ENCODE measurements at places on chromosomes 12 and 14.

DNA sequence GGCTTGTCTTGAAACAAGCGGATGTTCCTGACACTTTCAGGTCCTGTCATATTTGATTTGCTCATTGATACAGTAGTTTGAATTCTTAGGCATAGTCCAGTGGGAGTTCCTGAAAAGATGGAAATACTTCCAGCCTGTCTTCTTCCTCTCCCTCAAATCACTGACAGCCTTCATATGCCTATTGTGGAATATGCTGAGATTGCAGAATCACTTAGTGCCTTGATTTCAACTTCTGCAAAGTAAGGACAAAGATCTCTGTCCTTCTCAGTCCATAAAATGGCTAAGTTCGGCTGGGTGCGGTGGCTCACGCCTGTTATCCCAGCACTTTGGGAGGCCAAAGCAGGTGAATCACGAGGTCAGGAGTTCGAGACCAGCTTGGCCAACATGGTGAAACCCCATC lies 6.7 kb upstream of the PYGL start:
- no peak for DNase-seq

GRCh38 chr14:102675396-102675795 lies 82.9 kb downstream of the RCOR1 start:
- no peak for DNase-seq

DNA sequence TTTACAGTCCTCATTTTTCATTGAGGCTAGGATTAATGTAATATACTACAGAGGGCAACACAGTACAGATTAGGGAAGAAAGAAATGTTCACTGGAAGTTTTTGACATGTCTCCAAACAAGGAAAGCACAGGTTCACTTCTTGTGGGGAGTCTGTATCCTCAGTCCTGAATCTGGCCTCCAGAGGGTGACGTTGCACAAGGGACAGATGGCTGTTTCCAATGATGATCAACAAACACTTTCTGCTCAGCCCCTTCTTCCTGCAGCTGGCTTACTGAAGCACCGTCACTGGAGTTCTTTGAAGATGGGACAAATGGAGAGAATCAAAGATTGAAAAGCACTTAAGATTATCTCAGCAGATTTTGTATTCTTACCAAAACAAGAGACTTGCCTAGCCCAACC lies 123.3 kb upstream of the OR4E1 start:
- no peak for DNase-seq

DNA sequence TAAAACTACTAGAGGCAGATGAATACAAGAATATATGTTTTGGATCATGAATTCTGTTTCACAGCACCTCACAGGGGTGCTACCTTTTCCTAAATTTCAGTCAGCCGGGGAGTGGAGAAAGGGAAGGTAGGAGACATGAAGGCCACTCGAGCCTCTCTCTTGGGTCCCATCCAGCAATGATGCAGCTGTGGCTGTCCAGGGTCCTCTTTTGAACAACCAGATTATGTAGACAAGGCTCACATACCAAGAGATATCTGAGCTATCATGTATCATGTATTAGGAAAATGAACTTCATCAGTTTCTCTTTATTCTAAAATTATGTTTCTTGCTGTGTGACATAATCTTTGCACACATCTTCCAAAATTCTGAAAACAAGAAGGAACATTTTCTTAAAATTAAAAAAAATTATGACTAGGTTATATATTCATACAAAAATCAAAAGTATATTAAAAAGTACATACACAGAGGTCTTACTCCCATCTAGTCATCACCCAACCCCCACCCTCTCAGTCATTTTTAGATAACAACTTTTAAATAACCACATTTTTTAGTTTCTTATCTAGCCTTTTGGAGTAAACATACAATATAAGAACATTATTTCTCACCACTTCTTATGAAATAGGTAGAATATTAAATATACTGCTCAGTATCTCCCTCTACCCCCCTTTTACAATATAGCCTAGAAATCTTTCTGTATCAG lies 88.7 kb downstream of the ACADS start:
- no peak for DNase-seq

- DNase-seq, result no peak
Observed at GRCh38 chr12:53182903-53183302, 2.2 kb upstream of the CSAD start.

DNA sequence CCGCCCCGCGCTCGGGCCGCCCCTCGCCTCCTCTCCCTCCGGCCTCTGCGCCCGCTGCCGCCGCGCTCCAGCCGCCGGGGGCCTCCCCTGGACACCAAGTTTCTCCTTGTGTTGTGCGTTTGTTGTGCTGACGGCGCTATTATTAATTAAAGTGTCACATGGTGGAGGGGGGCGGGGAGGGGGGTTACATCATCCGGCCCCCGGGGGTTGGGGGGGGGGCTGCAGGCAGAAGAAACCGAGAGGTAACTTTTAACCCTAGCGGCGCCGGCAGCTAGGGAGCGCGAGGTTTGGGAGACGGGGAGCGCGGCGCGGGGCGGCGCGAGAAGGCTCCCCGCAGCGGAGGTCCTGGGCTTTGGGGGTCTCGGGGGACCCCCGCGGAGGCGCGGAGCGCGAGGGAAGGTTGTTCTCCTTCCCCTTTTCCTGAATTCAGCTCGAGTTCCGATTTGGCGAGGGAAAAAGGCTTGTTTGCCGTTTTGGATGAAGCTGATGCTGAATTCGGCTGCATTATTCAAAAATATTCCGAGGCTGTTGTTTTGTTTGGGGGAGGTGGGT lies at the start of gene HRK:
HRK (minus strand) TSS at position 117 of the 552 bp plus-strand sequence. CDS start 134 bp downstream, outside the sequence.
- no peak for DNase-seq

DNA sequence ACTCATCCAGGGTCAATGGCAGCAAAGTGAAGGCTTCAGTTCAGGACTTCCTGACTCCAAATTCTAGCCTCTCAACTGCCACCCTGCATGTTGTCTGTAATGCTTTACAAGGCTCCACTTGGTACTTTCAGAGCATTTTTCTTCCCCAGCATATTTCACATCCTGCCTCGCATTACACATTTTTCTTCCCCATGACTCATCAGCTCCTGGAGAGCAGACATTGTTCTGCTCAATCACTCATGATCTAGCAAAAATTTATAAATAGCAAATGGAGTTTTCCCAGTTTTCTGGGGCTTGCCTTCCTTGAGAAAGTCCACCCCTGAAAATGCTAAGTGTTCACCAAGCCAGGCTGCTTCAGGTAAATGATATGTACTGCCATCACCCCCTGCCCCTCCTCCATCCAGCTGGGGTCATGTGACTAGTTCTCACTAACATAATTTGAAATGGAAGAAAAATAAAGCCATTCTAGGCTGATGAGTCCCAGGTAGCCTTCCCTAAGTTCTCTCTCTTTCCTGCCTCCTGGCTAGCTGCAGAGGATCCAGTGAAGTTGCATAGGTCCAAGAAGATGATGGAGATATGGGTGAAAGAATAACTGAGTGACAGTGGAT lies 69.4 kb downstream of the ARMH4 start:
- no peak for DNase-seq

- no peak for DNase-seq
Observed at GRCh38 chr12:99847936-99848335, 136.8 kb downstream of the ANKS1B start.

DNA sequence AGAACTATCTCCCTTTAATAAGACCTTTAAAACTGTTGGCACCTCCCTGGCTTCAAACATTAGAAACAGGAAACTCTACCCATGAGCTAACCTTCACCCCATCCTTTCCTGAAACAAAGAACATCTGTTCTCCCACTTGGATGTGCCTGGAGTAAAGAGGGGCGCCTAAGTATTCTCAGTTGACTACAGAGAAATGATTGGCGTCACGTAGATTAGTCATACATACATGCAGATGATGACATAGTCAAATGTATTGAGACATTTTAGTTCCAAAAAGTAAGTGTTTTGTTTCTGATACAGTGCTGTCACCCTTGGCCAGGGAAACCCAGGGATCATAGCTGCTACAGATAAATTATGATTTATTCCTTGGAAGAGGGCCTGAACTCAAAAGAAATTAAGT lies 260.0 kb upstream of the PLEKHG7 start:
- no peak for DNase-seq

DNA sequence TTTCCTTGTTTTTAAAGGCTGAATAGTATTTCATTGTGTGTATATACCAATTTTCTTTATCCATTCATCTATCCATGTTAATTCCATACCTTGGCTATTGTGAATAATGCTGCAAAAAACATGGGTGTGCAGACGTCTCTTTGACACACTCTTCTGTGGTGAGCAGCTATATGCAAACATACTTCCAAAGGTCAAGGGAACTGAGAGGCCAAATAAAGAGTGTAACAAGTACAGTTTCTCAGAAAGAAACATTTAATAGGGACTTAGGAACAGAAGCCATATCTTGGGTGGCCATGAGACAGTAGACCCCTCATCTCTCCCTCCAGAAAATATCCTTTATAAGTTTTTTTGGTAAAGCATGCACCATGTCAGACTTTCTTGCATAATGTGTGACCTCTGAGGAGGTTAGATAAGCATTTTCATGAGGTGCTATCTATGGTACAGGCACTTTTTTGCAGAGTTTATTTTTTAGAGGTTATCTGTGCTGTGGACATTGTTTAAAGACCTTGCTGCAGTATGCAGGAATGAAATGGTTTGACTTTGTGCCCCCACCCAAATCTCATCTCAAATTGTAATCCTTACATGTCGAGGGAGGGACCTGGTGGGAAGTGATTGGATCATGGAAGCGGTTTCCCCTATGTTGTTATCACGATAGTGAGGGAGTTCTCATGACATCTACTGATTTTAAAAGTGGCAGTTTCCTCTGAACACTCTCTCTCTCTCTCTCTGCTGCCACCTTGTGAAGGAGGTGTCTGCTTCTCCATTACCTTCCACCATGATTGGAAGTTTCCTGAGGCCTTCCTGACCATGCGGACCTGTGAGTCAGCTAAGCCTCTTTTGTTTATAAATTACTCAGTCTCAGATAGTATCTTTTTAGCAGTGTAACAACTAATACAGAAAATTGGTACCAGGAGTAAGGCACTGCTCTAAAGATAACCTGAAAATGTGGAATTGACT lies 1202.3 kb downstream of the GALC start:
- DNase-seq, result no peak

DNA sequence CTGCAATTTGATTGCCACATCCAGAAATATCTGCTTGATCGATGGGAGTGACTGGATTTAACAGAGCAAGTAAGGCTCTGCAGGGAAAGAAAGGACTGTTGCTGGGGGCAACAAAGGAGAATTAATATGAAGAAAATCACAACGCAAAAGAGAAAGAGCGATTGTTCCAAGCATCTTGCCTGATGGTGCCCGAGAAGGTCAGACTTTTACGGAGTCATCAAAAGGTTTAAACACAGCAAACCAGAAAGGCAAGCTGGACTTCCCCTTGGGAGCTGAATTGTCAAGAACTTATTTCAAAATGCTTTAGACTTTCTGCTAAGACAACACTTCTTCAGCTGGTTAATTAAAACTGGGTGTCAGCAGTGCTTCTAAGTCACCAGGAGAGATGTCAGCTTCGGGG lies 791.5 kb downstream of the MED13L start:
- DNase-seq, result no peak

DNA sequence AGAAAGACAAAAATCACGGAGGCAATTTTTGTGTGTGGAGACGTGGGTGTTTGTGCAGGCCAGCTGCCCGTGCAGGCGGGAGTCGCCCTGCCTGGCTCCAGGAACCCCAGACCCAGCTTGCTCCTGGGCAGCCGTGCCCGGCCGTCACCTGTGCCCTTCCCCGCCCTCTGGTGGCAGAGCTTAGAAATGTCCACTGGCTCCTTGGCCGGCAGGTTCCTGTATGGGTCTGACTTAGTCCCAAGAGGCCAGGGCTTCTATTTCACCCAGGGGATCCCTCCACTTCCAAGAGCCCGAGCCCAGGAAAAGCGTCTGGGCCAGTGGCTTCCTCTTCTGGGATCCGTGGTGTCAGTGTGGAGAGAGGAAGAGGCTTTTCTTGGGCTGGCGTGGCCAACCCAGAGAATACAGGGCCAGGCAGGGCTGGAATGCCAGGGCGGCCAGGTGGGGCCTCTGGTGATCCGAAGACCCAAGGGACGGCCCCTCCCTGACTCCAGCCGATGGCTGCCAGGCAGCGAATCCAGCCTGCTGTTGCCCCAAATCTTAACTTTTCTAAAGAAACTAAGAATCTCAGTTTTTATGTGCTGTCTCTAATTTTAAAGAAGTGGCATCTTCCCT lies 120.9 kb downstream of the TMEM132C start:
- DNase-seq, result peak; percentile 38

GRCh38 chr14:99101855-99102461 lies 170.0 kb downstream of the BCL11B start:
- no peak for DNase-seq

DNA sequence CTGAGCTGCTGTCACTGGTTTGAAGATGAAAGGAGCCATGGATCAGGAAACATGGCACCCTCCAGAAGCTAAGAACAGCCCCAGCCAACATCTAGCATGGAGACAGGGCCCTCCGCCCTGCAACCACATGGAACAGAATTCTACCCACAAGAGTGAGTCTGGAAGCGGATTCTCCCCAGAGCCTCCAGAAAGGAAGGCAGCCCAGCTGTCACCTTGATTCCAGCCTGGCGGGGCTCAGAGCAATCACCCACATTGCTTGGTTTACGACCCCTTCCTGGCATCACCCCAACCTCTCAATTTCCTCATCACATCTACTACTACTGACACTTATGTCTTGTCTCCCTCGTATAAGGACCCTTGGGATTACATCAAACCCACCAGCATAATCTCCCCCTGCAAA lies 38.5 kb downstream of the OAS2 start:
- no peak for DNase-seq

DNA sequence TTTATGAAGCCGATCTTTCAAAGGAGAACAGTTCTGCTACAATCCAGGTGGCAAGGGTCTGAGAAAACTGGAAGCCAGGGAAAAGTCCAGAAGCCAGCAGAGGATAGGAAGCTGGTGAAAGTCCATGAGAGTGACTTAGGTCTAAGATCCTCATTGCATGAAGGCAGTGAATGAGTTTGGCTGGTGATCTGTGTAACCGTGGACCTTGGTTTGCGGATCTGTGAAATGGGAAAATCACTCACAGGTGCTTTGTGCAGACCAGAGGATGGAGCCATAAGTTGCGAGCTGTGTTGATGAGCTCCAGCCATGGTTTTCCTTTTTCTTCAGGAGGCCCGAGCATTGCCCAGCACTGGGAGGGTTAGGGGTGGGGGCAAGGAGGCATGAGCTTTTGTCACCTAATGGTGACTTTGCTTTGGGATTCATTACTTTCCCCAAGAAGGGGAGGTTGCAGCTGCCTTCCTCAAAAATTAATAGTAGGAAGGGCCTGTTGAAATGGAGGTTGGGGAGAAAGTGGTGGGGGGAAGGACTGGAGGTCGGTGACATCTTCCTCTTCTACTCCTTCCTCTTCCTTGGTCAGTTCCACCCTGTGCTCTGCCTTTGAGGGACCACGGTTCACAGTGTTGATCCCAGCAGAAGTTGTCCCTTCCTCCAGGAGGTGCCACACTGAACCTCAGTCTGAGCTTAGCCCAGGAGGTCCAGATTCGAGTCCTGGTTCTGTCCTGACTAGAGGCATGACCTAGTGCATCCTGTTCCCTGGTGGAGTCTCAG lies 20.3 kb upstream of the SERPINA6 start:
- DNase-seq, result no peak

DNA sequence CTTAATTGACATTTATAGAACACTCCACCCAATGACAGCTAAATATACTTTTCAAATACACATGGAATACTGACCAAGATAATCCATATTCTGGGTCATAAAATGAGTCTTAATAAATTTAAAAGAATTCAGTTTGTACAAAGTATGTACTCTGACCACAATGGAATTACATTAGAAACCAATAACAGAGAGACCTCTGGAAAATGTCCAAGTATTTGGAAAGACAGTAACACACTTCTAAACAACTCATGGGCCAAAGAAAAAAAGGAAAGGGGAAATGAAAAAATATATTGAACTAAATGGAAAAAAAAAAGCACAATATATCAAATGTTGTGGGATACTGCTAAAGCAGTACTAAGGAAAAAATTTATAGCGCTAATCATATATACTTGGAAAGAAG lies 52.0 kb downstream of the CRACR2A start:
- no peak for DNase-seq

- DNase-seq, result no peak
Observed at GRCh38 chr12:107661830-107662229, 23.8 kb upstream of the PWP1 start.

All from GM19239 (cell line).